GM23248 (cell line): ENCODE measurements at places on chromosomes 3 and 15. TPM values are rescaled to one million over a fixed set of nuclear protein-coding genes. Genes with fewer than 3 reads are reported as not detected.
A peak's percentile ranks its signal among the peaks of the same experiment; 100 is the strongest.

- no peaks in the 10 kb centered on the region for H3K36me3 ChIP-seq
- no peak overlapping the region for H3K27ac ChIP-seq
- H3K4me1 ChIP-seq: peaks cover 43% of the 10 kb centered on the region
- no peaks in the 10 kb centered on the region for H3K27me3 ChIP-seq
- H3K4me3 ChIP-seq: no peak overlapping the region
These were observed 167.6 kb upstream of the COL8A1 start for GRCh38 chr3:99470841-99471240.

- H3K27me3 ChIP-seq: no peaks in the 10 kb centered on the region
- no peak overlapping the region for H3K4me3 ChIP-seq
- no peaks in the 10 kb centered on the region for H3K36me3 ChIP-seq
- H3K4me1 ChIP-seq: no peaks in the 10 kb centered on the region
These were observed 674.5 kb upstream of the NECTIN3 start for GRCh38 chr3:110397115-110397514.

GRCh38 chr15:63612300-63612699, 15.1 kb downstream of the FBXL22 start:
- H3K36me3 ChIP-seq: peaks cover 10% of the 10 kb centered on the region; the same call in 1 of the 2 replicates
- no peak overlapping the region for H3K4me3 ChIP-seq
- no peak overlapping the region for H3K27ac ChIP-seq

GRCh38 chr3:183275418-183275817, 22.4 kb downstream of the B3GNT5 start:
- no peaks in the 10 kb centered on the region for H3K27me3 ChIP-seq
- DNase-seq: peak; percentile 41
- no peak overlapping the region for H3K27ac ChIP-seq
- H3K4me1 ChIP-seq: peaks cover 17% of the 10 kb centered on the region

- DNase-seq: peak; percentile 89
- peak overlapping the region; percentile 91 for H3K27ac ChIP-seq
- peaks cover 39% of the 10 kb centered on the region for H3K4me1 ChIP-seq
- H3K36me3 ChIP-seq: no peaks in the 10 kb centered on the region
- H3K4me3 ChIP-seq: no peak overlapping the region
- no peaks in the 10 kb centered on the region for H3K27me3 ChIP-seq
These were observed 90.5 kb downstream of the MRPL46 start for GRCh38 chr15:88376574-88377174.

GRCh38 chr3:134249935-134250716, 533 bp downstream of the RYK start:
- peak; percentile 78 for DNase-seq
- H3K4me1 ChIP-seq: peaks cover 20% of the 10 kb centered on the region
- H3K27me3 ChIP-seq: no peaks in the 10 kb centered on the region
- H3K4me3 ChIP-seq: peak overlapping the region; percentile 81
- H3K27ac ChIP-seq: peak overlapping the region; percentile 72

GRCh38 chr15:69313432-69314000, 14.8 kb downstream of the PAQR5 start:
- 0 out of 2 replicates have a peak, but pooled peaks cover 7% of the 10 kb centered on the region for H3K4me1 ChIP-seq
- H3K4me3 ChIP-seq: no peak overlapping the region
- H3K27ac ChIP-seq: no peak overlapping the region
- no peaks in the 10 kb centered on the region for H3K27me3 ChIP-seq

DNA sequence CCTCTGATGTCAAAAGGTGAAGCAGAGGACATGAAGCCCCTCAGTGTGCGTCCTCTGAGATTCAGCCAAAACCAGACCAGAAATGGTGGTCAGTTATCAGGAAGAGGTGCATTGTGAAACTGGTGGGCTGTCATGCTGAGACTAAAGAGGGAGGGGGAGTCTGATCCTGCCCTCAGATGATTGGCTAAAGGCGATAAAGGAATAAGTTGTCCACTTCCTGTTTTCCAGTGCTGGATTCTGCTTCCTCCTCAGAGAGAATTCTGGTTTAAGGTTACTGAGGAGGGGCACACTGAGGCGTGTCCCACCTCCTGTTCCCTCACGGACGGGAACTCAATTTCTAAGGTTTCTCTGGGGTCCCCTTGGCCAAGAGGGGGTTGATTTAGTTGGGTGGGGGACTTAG, 97.0 kb upstream of the UBE3A start:
- H3K27ac ChIP-seq: no peak overlapping the region
- H3K27me3 ChIP-seq: no peaks in the 10 kb centered on the region
- no peaks in the 10 kb centered on the region for H3K4me1 ChIP-seq
- no peak for DNase-seq

The SLC12A1 gene
- not detected in 2 replicates for total RNA-seq

The RNF7 gene
- 115 and 198 TPM in 2 replicates for total RNA-seq

The TEX9 gene
- total RNA-seq: 3.7 and 4.3 TPM in 2 replicates

The ITGA11 gene
- total RNA-seq: 352 and 408 TPM in 2 replicates

The MCF2L2 gene
- not detected in 2 replicates for total RNA-seq

The KPNA4 gene
- total RNA-seq: 28.6 and 33.1 TPM in 2 replicates

The ZNF385D gene
- 0.76 and 0.97 TPM in 2 replicates for total RNA-seq
